NCI-H524 treated with DMSO at 0.1 percent for 48 hours (cell line): ENCODE measurements at places on chromosomes 4 and X.

DNA sequence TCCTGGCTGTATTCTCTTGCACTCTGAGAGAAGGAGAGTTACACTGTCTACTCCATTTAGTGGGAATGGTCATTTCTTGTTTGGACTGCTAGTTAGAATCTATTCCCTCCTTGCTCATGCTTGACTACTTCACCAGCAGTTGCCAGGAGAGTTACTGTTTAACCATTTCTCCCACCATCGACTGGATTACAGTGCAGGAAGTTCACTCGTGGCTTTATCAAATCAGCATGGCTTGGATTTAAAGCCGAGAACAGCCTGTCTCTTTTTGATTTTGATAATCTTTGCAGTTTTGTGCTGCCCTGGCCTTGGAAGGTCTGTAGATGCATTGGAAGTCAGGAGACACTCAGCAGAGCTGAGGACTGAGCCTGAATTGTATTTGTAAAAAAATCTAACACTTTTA is 3.2 kb downstream of the GBA3 start:
- no peak for DNase-seq

DNA sequence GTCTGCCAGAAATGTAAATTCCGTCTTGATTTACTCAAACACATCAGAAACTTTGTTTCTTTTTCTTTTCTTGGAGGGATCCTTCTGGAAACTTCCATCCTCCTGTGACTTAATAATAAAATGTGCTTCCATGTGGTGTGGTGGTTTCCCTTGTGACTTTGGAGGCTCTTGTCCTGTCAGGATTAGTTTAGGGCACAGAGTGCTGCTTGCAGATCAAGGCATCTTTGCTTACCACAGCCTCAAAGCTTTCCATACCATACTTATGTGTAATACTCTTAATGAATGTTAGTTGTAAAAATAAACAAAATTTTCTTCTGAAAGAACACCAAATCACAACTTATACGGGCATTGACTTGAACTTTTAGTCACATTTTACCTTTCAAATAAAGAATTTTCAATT is 27.4 kb downstream of the GBA3 start:
- DNase-seq, result no peak

- no peak for DNase-seq
Measured at GRCh38 chr4:57989430-57989829, 879.2 kb upstream of the IGFBP7 start.

DNA sequence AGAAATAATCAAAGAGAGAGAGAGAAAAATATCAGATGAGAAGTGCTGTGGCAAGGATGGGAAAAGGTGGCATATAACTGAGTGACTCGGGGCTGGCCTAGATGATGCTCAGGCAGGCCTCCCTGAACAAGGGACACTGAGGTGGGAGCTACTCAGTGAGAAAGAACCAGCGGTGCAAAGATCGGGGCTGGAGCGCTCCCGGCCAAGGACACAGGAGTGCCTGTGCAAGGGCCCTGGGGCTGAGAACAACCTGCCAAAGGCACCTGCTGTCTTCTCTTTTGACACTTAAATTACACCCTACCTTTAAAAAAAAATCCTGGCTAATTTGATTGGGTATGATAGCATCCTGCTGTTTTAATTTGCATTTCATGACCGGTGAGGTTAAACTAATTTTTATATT is 77.7 kb upstream of the C4orf50 start:
- DNase-seq, result no peak

DNA sequence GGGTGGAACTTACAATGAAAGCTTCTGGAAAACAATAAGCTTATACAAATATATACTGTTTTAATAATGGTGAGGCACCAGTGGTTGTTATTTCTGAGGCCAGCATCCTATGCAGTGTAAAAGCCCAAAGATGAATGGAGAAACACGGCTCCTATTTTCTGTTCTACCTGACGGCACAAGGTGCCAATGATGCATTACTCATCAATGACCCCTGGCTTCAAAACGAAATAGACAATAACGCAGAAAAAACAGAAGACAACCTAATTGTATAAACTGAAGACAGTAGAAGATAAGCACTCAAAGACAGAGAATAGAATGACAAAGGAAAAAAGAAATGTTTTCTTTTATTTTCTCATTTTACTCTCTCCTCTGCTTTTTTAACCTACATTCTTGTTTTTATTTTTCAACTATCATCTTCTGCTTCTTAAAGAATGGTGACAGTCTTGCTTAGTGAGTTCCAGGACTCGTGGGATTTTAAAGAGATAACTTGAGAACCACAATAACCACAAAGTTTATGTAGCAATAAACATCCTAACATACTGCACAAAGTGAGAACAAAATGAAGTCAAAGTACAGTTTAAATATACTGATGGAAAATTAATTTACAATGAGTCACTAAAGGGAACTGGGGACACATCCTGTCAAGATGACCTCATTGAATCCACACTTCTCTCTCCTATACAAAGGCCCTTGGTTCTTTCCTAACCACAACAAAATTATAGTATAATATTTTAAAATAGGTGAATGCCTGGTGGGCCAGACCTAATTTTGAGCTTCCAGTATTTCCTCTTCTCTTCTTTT is 169.8 kb downstream of the BTC start:
- no peak for DNase-seq

- DNase-seq, result no peak
Measured at GRCh38 chrX:75228854-75229253, 45.0 kb upstream of the UPRT start.

DNA sequence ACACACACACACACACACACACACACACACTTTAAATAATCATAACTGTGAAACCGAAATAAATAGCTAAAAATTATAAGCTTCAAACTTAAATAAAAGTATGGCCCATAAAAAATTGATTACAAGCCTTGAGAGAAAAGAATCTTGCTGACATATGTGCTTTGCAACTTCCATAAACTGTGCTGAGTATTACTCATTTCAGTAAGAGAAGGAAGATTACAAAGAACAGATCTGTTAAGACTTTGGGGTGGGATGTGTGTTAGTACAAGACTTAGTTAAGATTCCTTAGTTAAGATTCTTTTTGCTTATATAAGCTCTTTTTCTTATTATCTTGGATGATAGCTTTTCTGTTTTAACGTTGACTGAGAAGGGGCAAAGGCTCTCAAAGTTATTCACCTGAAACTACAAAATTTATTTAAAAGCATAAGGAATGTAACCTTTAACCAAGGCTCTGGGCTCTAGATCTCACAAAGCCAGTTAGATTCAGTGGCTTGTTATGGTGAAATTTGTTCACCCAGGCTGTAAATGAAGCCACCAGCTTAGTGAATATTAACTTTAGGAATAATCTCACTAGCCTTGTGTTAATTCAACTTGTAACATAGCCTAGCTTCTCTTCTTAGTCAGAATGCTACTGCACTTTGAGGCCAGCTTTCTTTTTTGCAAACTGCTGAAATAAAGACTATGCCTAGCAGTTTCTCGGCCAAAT is 58.2 kb downstream of the ARSJ start:
- no peak for DNase-seq

GRCh38 chr4:166014411-166014810 is 141.4 kb downstream of the TLL1 start:
- DNase-seq, result no peak

DNA sequence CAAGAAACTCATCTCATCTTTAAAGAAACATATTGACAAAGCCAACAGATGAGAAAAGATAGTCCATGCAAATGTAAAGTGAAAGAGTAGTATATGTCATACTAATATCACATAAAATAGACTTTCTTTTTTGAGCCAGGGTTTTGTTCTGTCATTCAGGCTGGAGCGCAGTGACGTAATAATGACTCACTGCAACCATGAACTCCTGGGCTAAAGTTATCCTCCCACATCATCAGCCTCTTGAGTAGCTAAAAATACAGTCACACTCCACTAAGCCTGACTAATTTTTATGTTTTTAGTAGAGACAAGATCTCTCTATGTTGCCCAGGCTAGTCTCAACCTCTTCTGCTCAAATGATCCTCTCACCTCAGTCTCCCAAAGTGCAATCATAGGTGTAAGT is 51.8 kb upstream of the TRAM1L1 start:
- DNase-seq, result no peak
